ENCODE measurements at places on chromosomes 6 and 20.
A peak's percentile ranks its signal among the peaks of the same experiment; 100 is the strongest.

DNA sequence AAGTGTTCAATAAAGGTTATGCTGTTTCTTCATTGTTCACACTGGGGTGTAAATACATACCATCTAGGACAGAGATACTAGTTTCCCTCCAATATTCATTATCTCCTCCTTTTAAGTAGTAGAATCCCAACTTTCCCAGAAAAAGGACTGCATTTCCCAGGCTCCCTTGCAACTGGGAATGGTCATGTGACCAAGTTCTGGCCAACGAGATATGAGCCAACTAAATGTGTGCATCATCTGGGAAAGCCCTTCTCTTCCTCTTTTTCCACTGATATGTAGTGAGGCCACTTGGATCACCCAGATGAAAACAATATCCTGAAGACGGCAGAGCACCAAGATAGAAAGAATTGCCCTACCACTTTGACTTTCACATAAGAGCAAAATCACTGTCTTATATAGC, 97.9 kb upstream of the PTPRT start:
- no peak for DNase-seq

GRCh38 chr20:32509639-32510066, 75.5 kb downstream of the NOL4L start:
- no peak for DNase-seq

GRCh38 chr6:109434456-109434855, 6.0 kb downstream of the PPIL6 start:
- no peak for DNase-seq

GRCh38 chr6:75568100-75568499, 33.6 kb upstream of the SENP6 start:
- DNase-seq: no peak

- DNase-seq: no peak
Measured at GRCh38 chr6:165092881-165093595, 216.4 kb downstream of the C6orf118 start.

DNA sequence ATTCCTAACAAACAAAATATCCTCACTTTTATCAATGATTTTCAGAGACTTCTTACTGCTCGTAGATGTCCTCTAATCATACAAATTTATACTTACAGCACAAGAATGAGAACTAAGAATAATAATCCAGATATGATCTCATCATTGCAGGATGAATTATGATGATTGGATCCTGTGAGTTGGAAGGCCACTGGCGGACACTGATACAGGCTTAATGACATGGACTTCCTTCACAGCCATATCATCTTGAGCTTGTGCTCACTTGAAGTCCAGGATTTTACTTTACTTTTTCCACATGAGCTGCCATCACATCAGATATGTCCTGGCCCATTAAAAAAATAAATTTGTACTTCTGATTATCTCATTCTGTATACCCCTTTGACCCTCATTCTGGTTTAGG, 94.3 kb downstream of the NKAIN2 start:
- DNase-seq: no peak

DNA sequence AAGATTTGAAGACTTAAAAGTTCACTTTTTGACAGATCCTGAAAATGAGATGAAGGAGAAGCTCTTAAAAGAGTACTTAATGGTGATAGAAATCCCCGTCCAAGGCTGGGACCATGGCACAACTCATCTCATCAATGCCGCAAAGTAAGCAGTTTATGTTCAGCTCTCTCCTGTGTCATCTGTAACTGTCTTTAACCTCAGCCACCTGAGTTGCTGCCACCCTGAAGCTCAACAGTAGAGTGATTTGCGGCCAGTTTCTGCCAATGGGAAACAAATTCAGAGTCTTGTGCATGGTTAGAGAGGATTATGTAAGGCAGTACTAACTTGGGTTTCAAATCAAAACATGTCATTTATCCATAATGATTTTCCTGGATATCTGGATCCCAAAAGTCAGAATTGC, 10.1 kb downstream of the TNFAIP3 start:
- no peak for DNase-seq

DNA sequence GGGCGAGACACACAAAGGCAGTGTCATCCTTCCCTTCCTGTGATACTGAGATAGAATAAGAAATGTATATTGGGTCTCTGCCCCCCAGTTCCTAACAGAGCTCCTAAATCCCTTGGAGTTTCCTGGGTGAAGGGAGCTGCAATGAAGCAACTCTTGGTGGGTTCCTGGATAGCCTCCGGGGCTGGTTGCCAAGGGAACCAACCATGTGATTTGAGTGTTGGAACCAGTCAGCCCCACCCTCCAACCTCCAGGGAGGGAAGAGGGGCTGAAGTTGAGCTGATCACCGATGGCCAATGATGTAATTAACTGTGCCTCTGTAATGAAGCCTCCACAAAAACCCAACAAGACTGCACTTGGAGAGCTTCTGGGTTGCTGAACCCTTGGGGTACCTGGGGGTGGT, 116.6 kb downstream of the SLC22A3 start:
- DNase-seq: no peak

DNA sequence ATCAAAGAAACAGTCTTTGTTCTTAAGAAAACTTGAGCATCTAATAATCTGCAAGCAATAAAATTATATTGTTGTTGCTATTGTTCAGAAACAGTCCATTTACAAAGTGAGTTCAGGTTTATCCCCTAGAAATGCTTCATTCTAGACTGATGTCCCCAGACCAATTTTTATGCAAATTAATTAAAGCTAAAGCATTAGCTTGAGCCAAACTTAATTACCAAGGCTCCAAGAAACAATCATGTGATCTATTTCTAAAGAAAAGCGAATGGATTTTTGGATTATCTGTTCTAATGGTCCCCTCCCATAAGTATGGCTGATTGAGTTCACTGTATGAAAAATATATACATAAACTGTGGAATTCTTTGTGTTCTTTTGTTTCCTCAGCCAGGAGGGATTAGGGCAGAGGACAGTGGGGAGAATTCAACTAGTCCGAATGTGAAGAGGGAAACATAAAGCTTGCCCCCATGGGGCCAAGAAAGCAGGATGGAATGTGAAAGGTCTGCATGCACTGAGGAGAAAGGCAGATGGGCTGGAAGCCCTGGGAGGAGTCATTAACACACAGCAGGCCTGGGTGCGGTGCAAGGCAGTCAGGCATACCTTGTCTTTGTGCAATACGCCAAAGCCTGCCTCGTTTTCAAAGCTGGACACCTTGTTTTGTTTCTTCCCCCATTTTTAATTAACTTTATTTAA, 597.1 kb downstream of the KIF16B start:
- no peak for DNase-seq

DNA sequence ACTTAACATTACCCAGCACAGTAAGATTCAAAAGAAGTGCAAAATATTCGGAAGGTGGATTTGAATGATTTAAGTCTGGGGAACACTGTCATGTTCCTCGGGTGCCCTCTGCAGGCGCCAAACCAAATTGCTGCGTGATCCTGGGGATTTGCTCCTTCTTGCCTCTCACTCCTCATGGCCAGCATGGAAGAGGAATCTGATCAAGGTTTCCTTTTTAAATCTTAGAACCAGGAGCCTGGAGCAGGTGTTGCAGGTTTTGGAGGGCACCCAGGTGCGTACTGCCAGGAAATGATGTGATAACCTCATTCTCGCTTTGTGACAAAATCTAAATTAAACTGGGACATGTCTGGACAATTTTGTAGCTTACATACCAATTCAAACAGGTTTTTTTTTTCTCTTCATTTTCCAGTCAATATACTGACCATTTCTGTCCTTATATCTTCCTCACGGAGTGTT, 8.1 kb upstream of the PFDN4 start:
- peak; percentile 72 for DNase-seq
